ENCODE measurements at places on chromosomes 1 and 21.

GRCh38 chr1:4366091-4366490 lies 288.3 kb upstream of the AJAP1 start:
- DNase-seq, result no peak

GRCh38 chr1:233617025-233617424 lies 3.1 kb downstream of the KCNK1 start:
- DNase-seq, result no peak

DNA sequence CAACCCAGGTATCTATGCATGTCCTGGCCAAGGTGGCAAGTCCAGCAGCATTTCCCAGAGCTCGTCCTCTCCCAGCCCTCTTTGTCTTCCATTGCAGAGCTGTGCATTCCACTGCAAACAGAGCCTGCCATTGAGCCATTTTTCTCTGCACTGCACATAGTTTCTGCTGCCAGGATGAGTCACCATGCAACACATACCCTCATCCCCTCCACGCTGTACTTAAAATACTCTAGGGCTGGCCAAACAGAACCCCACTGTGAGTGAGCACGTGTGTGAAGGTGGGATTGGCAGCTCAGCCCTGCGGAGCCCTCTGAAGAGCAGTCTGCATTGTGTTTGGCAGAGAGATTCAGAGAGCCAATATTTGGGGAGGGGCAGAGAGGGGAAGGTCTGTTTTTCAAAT lies 3.9 kb upstream of the ATP1B1 start:
- DNase-seq, result no peak

- no peak for DNase-seq
These were observed 5.7 kb upstream of the CYP4B1 start for GRCh38 chr1:46793126-46793525.

- peak; percentile 84 for DNase-seq
These were observed at the start of gene GPR157 for GRCh38 chr1:9128520-9129265. TSS of gene GPR157 (minus strand) at chr1:9129102. CDS start at chr1:9129027, 75 bp downstream.

- no peak for DNase-seq
These were observed 69.5 kb downstream of the LHX8 start for GRCh38 chr1:75203415-75204277.

DNA sequence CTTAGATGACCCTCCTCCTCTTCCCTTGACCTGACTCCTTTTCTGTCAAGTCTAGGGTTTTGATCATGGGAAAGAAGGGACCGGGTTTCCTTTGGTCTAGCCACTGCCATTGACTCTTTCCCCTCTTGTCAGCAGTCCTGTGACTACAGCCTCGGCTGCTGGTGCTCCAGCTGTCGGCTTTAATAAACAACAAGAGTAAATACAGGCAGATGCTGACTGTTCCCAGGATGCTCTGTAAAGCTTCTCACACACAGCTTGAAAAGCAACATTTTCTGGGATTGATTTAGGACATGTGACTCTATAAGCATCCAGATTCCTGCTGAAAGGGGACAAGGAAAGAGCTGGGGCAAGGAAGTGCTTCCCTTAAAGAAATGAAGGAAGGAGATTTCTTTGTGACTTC lies 53.5 kb upstream of the CTTNBP2NL start:
- DNase-seq, result no peak

DNA sequence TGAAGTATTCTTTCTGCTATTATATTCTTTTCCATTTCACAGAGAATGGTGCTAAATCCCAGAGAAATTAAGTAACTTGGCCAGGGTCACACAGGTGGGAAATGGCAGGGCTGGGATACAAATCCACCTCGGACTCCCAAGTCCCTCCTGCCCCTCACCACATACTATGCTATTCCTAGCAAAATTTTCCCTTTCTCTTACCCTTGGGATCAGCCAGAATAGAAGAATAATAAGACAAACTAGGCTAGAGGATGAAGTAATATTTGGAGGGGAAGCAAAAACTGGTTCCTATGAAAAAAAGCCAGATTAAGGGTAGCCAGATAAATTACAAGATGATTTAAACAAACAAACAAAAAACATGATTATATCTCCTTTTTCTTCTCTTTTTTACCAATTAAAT lies 62.5 kb downstream of the TGFB2 start:
- no peak for DNase-seq

- DNase-seq, result peak; percentile 37
These were observed 15.6 kb upstream of the TTLL10 start for GRCh38 chr1:1157914-1158710.

DNA sequence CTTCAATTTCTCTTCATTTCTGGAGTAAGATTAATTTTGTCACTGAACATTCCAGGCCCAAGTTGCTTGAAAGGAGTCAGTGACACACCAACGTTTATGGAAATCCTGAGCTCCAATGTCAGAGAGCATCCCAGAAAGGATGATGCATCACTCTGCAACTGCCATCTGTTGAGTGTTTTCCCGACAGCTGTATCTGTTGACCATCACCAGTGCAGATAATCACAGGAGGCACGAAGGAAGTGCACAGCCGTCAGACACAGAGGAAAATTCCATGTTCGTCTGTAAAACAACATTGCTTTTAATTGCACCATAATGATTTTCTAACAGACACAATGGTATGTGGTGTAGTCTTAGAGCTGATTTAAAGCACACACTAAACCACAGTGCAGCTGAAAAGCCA lies 376.7 kb upstream of the ADGRL2 start:
- DNase-seq, result no peak

GRCh38 chr1:204091787-204092312 lies 18.9 kb downstream of the SOX13 start:
- no peak for DNase-seq

DNA sequence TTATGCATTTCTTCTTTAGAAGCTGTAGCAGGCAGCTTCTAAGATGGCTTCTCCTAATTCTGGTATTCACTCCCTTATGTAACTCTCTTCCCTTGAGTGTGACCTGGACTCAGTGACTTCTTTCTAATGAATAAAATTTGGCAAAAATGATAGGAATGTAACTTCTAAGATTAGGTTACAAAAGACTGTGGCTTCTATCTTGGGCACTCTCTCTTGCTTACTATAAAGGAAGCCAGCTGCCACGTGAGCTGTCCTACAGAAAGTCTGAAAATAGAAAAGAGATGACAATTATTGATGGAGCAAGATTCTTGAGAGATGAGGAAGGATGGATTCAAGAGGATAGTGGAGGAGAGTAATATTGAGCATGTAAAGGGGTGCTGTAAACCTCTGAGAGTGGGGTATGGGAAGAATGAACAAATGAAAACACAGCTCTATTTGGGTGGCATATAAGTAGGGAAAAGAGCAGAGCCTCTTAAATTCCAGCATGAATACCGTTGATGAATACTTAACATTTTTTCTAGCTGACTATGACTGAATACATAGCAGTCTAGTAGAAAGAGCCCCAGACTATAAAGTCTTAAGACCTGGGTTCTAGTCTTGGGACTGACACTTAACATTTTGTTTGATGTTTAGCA lies 5.5 kb downstream of the TSEN15 start:
- no peak for DNase-seq

GRCh38 chr1:215860833-215861232 lies 293.7 kb downstream of the KCTD3 start:
- no peak for DNase-seq
